ENCODE measurements at places on chromosomes 11 and 22.

DNA sequence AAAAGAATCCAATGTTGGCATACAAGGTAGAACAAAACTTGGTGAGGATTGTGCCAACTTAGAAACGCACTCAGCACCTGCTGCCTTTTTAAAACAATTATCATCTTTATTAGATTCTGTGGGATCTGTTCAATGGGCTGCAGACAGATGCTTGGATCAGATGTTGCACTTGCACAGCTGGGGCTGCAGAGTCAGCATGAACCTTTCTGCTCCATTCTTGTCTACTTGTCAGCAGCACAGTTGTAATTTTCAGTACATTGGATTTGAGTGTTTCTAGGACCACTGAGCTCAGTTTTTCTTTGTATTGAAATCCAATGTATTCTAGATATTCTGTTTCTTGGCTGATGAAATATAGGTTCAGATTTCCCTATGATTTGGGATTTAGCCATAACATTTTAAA is 164.5 kb downstream of the LUZP2 start:
- DNase-seq = no peak

DNA sequence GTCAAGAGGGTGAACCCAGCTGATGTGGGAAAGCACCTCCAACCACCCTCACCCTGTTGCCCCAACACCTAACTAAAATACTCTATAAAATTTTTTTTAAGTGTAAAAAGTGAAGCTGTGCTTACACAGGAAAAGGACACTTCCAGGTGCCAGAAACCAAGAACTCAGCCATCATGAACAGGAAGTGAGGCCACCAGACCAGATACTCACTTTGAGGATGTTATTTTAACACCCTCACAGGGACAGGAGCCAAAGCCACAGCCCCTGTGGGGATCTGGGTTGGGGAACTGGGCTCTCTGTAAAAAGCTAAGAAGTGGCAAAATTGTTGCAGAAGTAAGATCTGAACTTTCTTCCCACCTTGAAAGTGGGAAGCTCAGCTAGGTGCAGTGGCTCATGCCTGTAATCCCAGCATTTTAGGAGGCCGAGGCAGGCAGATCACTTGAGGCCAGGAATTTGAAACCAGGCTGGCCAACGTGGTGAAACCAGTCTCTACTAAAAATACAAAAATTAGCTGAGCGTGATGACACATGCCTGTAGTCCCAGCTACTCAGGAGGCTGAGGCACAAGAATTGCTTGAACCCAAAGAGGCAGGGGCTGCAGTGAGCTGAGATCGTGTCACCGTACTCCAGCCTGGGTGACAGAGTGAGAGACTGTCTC is 3.8 kb downstream of the RSPH14 start:
- DNase-seq = no peak

GRCh38 chr11:8719721-8720120 is 37.1 kb downstream of the RPL27A start:
- DNase-seq = no peak

DNA sequence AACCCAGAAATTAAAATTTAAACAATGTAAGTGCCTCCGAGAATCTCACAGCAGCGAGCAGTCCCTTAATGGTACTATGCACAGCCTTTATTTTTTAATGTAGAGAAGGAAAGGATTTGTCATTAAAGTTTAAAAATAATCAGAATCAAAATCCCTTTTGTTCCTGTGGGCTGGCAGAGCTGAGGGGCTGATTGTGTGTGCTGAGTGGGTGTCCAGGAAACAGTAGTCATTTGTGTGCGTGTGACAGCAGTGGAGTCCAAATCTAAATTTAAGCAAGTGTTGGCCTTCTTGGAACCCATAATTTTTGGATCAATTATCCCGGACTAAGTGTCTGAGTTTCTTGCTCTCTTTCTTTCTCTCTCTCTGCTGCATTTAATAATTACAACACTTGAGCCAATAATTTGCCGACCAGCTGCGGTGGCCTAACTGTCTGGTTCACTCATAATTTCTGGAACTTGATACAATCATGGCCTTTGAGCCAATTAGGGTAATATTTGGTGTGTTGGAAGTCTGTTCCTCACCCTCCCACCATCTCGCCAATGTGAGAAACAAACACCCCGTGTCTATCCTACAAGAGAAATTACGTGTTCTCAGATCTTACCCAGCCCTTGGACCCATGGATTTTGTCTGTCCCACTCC is 528.0 kb downstream of the SOX6 start:
- DNase-seq = no peak

GRCh38 chr22:21651521-21652009 is 9.5 kb downstream of the SDF2L1 start:
- DNase-seq = no peak

- DNase-seq = no peak
These were observed 193.5 kb upstream of the PITPNB start for GRCh38 chr22:28112548-28113043.

DNA sequence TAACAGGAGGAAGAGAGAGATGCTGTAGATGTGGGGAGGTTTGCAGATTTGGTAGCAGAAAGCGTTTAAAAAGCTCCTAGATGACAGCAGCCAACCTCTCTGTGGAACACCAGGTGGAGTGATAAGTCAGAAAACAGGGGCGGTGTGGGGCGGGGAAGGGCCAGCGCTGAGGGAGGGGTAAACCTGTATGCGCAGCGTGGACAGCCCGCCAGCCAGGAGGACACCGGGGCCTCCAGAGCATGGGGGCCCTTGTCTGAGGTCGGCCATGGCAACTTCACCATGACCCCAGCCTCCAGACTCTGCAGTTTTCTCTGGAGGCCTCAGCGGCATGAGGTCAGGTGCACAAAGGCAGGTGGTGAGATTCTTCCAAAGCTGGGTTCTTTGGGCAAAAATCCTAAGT is 423.7 kb downstream of the BRD1 start:
- no peak for DNase-seq

GRCh38 chr11:12769834-12770345 is 95.7 kb downstream of the TEAD1 start:
- peak; percentile 49 for DNase-seq

DNA sequence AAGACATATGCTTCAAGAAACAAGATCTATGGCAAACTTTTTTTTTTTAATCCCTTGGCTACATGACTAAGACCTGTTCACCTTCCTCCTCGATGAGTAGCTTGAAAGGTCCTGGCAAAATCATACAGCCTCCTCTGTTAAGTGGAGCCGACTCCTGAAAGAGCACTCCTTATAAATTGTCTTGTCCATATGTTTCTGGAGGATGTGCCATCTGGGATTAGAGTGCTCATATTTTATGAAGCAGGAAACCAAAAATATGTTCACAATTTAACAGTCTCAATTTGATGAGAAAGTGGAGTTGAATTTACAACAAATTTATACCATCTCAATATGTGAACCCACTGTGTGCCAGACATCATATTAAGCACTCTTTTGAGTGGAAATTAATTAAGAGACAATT is 912.1 kb upstream of the FAT3 start:
- DNase-seq = no peak

DNA sequence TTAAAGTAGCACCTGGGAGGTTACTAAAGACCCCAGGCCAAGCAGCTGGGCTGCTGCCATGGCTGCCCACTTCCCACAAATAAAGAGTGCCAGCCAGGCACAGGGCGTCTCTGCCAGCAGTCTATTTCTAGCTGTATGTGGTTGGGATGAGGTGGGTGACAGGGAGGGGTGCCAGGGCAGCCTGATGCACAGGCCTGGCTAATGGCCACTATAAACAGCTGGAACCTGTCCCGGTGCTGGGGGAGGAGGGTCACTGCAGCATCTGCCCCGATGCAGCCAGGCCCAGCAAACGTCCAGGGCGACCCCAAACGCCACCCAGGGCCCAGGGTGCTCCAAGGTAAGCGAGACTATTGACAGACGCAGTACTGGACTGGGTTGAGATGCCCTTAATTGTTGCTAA is 37.4 kb downstream of the SCUBE1 start:
- no peak for DNase-seq

GRCh38 chr11:41461057-41461681 is 1.7 kb upstream of the LRRC4C start:
- no peak for DNase-seq

GRCh38 chr11:17604201-17604914 is 57.3 kb downstream of the OTOG start:
- no peak for DNase-seq

- DNase-seq = no peak
These were observed 121.8 kb downstream of the INSC start for GRCh38 chr11:15236559-15236958.

DNA sequence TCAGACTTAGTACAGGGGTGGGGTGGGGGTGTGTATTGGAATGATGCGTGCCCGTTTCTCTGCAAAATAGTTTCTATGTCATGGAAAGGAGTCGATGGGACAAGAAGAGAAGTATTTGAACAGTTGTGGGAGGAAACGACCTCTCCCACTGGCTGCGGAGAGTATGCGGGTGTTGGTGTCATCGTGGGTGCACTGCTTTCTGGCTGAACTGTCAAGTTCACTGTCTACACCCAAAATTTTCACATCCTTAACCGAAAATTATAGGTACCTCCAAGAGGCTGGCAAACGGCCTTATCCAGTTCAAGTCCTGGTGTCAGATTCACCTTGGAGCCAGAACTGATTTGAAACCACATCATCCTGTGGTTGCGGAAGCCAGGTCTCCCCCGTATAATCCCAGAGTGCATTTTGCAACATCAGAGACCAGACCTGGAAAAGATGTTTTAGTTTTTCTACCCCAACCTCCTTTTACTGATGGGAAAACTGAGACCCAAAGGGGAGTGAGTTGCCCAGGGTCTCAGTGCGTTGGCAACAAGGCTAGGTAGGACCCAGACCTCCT is 497 bp upstream of the SSRP1 start:
- no peak for DNase-seq

DNA sequence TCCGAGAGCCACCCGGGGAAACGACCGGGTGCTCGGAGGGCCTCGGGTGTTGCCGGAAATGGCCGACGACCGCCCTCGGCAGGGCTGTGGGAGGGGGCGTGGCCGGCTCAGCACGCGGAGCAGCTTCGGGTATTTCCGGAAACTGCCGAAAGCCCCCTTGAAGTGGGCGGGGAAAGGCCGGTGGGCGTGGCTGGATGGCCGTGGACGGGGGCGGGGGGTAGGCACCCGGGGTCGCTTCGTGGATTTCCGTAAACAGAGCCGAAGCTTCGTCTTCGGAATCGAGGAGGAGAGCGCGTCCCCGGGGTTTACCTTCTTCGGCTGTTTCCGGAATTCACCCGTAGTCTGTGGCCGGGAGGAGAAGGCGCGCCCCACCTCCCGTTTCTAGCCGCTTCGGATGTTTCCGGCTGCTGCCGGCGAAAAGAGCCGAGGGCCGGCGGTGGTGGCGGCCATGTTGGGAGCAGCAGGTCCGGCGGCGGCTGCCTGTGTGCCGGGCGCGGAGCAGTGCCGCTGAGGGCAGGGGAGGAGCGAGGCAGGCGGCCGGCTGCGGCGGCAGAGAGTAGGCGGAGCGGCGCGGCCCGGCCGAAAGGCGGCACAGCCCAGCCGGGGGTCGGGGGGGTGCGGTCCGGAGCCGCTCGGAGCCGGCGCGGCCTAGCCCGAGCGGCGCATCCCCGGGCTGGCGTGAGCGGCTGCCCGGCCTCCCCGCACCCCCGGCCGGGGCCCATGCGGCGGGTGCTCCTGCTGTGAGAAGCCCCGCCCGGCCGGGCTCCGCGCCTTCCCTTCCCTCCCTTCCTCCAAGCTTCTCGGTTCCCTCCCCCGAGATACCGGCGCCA is at the start of gene MARK2:
Gene MARK2, plus strand, starts transcription at position 433 of the 830 bp plus-strand sequence. Its CDS starts 397 bp downstream, at position 830.
- DNase-seq = peak; percentile 74

GRCh38 chr11:7222619-7223018 is 29.1 kb upstream of the SYT9 start:
- no peak for DNase-seq

- no peak for DNase-seq
These were observed 1280.6 kb upstream of the CNTN5 start for GRCh38 chr11:97739932-97740800.

GRCh38 chr11:46540807-46541206 is 53.0 kb downstream of the AMBRA1 start:
- no peak for DNase-seq

- DNase-seq = no peak
These were observed 6.8 kb downstream of the PPP6R3 start for GRCh38 chr11:68467201-68467834.

- no peak for DNase-seq
These were observed 96.7 kb downstream of the SYN3 start for GRCh38 chr22:32961497-32961896.

- DNase-seq = no peak
These were observed 11.2 kb downstream of the CDCA5 start for GRCh38 chr11:65072631-65072966.

All from BJ (cell line).